ENCODE measurements at places on chromosomes 5 and 9.

DNA sequence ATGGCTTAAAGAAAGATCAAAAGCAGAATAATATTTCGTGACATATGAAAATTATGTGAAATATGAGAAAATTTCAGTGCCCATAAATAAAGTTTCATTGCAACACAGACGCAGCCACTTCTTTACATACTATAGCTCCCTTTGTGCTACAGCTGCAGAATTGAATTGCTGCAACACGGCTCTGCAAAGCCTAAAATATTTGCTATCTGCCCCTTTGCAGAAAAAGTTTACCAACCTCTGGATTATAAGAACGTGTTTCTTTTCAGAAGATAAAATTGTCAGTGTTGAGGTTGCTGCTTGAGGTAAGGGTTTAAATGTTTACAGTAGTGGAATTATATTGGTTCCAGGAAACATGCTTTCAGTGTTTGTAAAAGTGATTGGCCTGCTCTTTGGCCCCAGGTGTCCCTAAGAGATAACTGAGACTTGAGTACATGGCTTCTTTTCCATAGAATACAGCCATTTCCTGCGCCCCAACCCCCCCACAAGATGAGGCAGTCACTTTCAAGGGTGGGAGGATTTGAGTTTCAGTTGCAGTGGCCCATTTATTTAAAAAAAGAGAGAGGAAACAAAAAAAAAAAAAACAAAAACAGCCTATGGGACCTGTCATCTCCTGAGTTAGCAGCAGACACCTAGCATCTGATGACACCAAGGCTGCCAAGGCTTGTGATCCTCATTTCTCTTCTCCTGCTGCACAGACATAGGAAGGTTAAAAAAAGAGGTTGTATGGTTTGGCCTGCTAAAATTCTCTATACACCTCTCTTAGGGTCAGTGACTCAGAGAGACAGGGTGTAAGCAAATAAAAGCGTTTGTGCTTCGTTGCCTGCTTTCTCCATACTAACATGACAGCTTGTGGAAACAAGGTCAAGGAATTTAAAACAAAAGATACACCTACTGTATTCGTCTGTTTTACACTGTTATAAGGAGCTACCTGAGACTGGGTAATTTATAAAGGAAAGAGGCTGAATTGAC lies 28.0 kb upstream of the HTR4 start:
- H3K4me3 ChIP-seq: no peak overlapping the region
- DNase-seq: no peak
- H3K4me1 ChIP-seq: no peaks in the 10 kb centered on the region

DNA sequence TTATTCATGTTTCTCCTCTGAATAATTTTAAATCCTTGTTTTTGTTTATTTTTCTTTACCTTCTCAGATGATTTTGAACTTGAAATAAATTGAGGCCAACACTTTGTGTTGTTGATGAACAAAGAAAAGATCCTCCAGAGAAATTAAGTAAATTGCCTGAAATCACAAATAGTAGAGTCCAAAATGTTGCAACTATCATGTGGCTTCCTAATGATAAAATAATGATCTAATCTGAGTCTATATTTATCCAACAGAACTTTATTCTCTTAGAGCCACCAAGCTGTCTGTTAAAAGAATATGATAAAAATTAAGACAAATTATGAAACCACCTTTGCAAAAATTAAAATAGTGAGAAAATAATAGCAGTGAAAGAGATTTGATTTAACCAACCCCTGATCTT lies 132.2 kb upstream of the SPEF2 start:
- H3K4me1 ChIP-seq: no peaks in the 10 kb centered on the region
- H3K27me3 ChIP-seq: no peaks in the 10 kb centered on the region

- H3K4me3 ChIP-seq: no peak overlapping the region
- no peak overlapping the region for H3K27ac ChIP-seq
- DNase-seq: no peak
- no peaks in the 10 kb centered on the region for H3K27me3 ChIP-seq
- H3K36me3 ChIP-seq: no peaks in the 10 kb centered on the region
These were observed 77.3 kb downstream of the UBE2QL1 start for GRCh38 chr5:6525910-6526309.

- no peaks in the 10 kb centered on the region for H3K36me3 ChIP-seq
- H3K27me3 ChIP-seq: no peaks in the 10 kb centered on the region
- H3K4me3 ChIP-seq: no peak overlapping the region
- peaks cover 10% of the 10 kb centered on the region for H3K4me1 ChIP-seq
These were observed 14.9 kb downstream of the GLDC start for GRCh38 chr9:6630502-6631206.

DNA sequence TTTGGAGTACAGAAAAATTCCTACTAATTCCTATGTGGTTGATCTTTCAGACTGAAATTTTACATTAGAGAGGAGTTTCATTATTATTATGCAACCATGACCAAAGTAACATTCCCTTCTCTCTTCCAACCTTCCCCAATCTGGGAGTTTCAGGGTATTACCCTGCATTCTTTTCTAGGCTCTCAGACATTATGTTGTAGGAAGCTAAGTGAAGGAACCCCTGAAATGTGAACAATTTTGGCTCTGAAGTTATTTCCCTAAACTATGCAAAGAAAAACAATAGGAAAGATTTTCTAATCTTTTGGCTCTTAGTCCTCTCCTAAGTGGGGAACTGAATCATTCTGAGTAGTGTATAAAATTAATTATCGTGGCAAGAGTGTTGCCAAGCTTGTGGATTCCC lies 63.3 kb upstream of the ZFAND5 start:
- DNase-seq: no peak
- no peaks in the 10 kb centered on the region for H3K36me3 ChIP-seq

GRCh38 chr9:91117959-91118703 lies 243.6 kb downstream of the AUH start:
- no peaks in the 10 kb centered on the region for H3K36me3 ChIP-seq
- H3K4me3 ChIP-seq: peak overlapping the region; percentile 16
- H3K27ac ChIP-seq: no peak overlapping the region
- H3K4me1 ChIP-seq: peaks cover 13% of the 10 kb centered on the region
- no peak for DNase-seq

- H3K27me3 ChIP-seq: no peaks in the 10 kb centered on the region
- H3K4me1 ChIP-seq: no peaks in the 10 kb centered on the region
- H3K36me3 ChIP-seq: no peaks in the 10 kb centered on the region
- no peak overlapping the region for H3K27ac ChIP-seq
- no peak for DNase-seq
These were observed 295.9 kb downstream of the PRELID2 start for GRCh38 chr5:145539201-145539600.
